IMR-90 (cell line): ENCODE measurements at places on chromosomes 2 and 18. TPM values are rescaled to one million over a fixed set of nuclear protein-coding genes. Genes with fewer than 3 reads are reported as not detected.

GRCh38 chr18:6648581-6648980 is 80.9 kb upstream of the ARHGAP28 start:
- peak; percentile 53 for DNase-seq

DNA sequence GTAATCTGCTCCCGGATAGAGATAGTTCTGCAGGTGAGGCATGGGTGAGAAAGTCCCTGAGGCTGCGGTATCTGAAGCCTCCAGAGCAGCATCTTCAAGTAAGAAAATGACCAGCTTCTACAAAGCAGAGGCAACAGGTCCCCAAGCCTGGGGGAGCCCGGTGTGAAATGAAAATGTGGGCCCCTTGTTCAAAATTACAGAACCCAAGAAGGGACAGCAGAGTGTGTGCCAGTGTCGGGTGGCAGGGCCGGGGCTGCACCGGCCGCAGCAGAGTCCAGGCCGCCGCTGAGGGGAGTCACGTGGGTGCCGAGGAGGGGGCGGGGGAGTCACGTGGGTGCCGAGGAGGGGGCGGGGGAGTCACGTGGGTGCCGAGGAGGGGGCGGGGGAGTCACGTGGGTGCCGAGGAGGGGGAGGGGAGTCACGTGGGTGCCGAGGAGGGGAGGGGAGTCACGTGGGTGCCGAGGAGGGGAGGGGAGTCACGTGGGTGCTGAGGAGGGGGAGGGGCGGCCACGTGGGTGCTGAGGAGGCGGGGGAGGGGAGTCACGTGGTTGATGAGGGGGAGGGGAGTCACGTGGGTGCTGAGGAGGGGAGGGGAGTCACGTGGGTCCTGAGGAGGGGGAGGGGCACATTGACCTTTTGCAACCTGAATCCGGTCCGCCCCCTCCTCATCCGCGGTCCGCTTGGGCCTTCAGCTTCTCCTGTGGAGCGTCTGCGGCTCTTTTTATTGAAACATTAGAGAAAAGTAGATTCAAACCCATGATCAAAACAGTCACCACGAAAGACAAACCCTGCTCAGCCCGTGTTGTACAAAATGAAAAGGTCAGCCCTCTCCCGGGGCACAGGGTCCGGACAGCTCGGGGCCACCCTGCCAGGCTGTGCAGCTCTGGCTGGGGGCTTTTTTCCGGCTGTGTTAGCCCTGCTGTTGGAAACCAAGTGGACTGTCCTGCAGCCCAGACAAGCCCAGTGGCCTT is 10.4 kb downstream of the COLEC11 start:
- DNase-seq = no peak

GRCh38 chr18:77559274-77559910 is 309.7 kb downstream of the GALR1 start:
- DNase-seq = no peak

GRCh38 chr2:20113986-20114938 is 62.8 kb upstream of the LAPTM4A start:
- DNase-seq = no peak

- DNase-seq = no peak
Measured at GRCh38 chr2:100745604-100746003, 74.3 kb upstream of the NPAS2 start.

GRCh38 chr2:61549546-61549945 is 11.4 kb upstream of the XPO1 start:
- DNase-seq = no peak

GRCh38 chr2:26649322-26649721 is 8.2 kb upstream of the CIB4 start:
- DNase-seq = no peak

GRCh38 chr18:3448838-3449511 is 997 bp upstream of the TGIF1 start:
- peak; percentile 90 for DNase-seq

- no peak for DNase-seq
Measured at GRCh38 chr18:34976123-34976522, 65.1 kb upstream of the MAPRE2 start.

DNA sequence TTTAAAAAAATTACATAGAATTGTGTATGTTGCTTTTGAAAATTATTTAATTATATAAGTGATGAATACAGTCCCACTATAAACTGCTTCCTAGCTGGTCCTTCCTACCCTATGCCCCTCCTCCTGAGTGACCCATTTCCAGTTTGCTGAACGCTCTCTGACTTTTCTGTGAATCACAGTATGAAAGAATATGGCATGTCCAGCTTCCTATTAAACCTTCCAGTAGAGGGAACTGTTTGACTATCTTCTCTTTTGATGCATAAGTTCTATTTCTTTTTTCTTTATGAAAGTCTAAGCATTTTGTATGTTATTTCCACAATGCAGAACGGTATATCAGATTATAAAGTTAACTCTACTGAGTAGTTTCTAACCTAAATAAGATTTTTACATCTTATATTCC is 41.3 kb downstream of the PSMG2 start:
- DNase-seq = peak; percentile 84

DNA sequence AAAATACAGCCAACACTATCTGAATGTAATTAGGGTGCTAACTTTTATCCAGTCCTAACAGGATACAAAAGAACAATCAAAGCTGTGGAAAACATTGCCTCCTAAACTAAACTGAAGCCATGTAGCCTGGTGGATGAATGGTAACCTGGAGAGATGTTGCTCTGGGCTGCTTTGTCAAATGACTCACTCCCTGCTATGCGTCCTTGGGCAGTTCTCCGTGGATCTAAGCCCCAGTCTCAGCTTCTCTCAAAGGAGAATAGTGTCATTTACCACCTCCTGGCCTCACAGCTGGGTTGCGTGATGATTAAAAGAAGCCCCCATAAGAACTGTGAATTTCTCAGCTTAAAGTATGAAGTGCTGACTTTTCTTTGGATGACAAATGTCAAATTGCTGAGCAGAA is 203.7 kb downstream of the ICOS start:
- no peak for DNase-seq

DNA sequence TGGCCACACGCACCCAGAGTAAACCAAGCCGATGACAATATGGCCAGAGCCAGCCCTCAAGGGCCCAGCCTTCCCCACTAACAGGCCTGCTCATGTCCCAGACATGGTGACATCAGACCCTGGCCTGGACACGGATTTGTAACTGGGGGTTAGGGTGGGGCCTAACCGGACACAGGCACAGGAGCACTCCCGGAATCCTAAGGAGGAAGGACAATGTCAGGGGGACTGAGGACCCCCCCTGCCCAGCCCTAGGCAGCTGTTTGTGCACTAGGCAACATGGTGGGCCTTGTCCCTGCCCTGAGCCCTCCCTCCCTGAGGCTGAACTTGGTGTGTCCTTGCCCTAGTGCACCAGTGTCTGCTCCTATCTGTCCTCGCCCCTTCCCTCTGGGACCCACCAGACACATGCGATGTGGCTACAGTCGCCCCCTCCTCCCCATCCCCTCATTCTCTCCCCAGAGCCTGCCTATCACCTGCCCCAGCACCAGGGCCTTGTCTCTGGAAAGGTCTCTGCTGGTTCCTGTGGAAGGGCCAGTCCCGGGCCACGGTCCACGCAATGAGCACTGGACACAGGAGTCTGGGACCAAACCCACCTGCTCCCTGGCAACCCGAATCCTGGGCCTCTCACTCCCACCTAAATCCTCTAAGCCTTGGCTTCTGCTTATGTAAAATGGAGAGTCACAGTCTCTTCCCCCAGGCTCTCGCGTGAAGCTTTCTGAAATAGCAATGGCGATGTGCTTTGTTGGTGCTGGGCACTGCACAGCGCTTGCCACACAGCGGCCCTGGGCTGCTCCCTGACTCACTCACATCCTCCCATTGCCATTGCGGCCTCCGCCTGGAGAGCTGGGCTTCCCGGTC is 76.5 kb upstream of the RAB6C start:
- no peak for DNase-seq

DNA sequence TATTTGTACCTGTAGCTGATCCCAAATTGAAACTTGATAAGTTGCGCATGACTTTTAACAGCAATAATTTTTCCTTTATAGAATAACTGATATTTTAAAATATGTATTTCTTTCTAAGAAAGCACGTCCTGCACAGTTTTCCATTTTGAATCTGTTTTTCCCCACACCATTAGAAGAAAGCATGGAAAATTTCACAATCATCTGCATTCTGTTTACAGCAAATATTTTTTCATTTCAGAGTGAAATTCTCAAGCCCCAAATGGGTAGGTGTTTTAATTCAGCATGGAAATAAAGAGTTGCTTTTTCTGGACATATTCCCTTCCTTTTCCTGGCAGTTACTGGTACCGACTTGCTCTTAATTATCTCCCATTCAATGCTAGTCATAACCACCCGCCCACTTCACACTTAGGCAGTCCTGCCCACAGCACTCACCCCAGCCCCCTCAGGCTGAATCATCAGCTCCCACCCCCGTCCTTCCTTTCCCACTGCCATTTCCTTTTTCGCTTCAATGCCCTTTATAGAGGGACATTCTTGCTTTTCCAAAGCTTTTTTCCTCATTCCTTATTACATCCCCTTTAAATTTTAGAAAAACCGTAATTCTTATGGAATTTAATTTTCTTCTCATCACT is 89.2 kb upstream of the GLS start:
- DNase-seq = peak; percentile 59

- peak; percentile 83 for DNase-seq
Measured at GRCh38 chr2:233443511-233444183, 89.4 kb downstream of the DGKD start.

DNA sequence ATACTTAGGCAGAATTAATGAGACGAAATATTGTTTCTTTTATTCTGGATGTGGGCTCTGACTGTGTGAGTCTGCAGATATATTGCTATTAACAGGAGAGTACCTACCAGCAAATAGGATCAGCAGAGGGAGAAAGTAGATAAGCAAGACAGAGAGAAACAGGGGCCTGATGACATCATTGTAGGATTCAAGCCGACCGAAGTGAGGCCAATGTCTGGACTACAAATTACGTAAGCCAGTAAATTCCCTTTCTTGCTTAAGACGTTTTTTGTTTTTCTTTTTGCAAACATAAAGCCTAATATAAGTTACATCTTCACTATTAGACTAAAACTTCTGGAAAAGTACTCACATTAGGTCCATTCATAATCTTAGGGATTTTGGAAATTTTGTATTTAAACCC is 21.4 kb upstream of the PTPRM start:
- DNase-seq = peak; percentile 73

GRCh38 chr2:1278861-1279260 is 134.4 kb upstream of the TPO start:
- DNase-seq = no peak

DNA sequence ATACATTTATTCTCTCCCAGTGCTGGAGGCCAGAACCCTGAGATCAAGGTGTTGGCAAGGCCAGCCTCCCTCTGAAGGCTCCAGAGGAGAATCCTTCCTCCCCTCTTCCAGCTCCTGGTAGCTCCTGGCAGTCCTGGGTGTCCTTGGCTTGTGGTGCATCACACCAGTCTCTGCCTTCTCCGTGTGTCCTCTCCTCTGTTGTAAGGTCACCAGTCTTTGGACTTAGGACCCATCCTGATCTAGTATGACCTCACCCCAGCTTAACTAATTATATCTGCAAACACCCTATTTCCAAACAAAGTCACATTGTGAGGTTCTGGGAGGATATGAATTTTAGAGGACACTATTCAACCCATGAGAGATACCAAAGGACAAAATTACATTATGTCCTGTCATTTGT is 31.1 kb downstream of the TSHZ1 start:
- no peak for DNase-seq

DNA sequence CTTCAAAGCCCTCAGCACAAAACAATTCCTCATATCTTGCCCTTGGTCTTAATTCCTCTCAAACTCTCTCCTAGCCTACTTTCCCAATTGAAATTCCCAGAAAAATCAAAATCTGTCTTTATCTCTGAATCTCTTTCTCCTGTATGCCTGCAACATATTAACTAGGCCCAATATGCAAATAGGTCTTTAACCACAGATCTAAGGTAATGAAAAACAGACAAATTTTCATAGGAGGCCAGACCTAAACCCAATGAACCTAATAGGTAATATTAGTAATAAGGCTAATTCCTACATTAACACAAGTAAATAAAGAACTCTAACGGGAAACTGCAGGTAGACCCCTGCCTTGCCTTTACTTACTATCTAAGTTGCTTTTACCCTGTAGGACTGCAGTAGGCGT is 41.4 kb downstream of the WDR33 start:
- no peak for DNase-seq

DNA sequence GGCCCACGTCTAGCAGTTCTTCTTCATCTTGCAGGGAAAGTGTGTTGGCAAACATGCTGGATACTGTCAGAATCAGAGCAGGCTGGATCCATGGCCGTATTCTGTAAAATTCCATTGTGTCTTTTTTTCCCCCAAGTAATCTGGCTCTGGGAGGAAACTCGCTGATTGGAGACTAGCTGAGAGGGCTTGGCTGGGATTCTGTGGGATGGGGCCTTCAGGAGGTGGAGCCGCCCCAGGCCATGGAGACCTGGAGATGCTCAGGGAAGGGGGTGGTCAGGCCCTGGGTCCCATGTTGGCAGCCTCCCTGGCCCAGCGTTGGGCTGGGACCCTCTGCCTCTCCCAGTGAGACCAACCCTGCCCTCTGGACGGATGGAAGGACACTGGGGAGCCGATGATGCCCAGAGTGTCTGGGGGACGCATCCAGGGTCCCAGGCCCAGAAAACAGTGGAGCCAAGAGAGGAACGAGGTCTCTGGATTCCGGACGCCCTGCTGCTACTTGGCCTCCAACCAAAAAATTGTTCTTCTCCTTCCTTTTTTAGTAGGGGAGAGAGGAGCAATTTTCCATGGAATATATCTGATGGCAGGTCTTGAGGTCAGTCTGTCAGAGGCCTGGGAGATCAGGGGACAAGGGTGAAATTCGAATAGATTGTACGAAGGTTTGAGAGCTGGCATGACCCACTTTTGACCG is 114.5 kb downstream of the AGAP1 start:
- DNase-seq = no peak

DNA sequence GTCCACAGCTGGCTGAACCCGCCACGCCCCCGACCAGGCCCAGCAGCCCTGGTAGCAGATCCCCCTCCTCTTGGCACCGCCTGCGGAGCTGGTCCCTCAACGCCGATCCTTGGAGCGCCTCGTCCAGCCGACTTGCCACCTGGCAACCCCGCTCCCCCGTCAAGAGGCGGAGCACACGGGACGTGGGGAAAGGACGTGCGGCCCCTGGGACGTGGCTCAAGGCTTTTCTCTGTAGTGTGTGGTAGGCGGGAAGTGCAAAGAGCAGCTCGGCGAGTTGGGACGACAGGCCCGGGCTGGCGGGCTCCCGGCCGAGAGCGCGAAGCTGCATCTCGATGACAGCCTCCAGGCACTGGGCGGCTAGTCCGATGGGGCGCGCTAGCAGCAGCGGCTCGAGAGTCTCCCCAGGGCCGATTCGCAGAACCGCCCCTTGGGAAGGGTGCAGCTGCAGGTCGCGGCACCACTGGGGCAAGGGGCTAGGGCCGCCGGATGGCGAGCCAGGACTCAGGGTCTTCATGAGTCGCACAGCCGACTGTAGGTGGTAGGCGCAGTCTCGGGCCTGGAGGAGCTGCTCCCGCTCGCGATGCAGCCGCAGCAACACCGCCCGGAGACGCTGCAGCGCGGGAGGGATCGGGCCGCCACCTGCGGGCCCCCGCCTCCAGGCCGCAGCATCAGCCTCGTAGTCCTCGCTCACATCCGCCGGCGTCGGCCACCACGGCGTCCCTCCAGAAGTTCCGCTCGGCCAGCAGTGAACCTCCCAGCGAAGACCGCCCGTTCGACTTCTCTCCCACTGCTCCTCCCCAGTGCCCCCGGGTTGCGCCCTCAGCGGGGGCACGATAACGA is 617 bp downstream of the CCDC142 start:
- no peak for DNase-seq

Gene ANO7
- 3.4 and 3.8 TPM in 2 replicates for polyA plus RNA-seq

Gene CCL20
- not detected in 2 replicates for polyA plus RNA-seq

Gene TMEM185B
- 25.2 and 26.1 TPM in 2 replicates for polyA plus RNA-seq

Gene SH3BP4
- polyA plus RNA-seq = 101 and 104 TPM in 2 replicates

Gene SULT1C2
- 0.09 TPM in 1 of 2 replicates, not detected in the other for polyA plus RNA-seq

Gene CASP10
- polyA plus RNA-seq = 0.12 and 0.13 TPM in 2 replicates

Gene ARHGEF4
- 5.0 and 6.5 TPM in 2 replicates for polyA plus RNA-seq

Gene ZDBF2
- polyA plus RNA-seq = 1.3 and 1.9 TPM in 2 replicates

Gene TDRD15
- not detected in 2 replicates for polyA plus RNA-seq

Gene PLGLB2
- polyA plus RNA-seq = 0.99 and 1.3 TPM in 2 replicates

Gene CD8B2
- polyA plus RNA-seq = not detected in 2 replicates
